ENCODE measurements at places on chromosomes 4 and X. TPM values are rescaled to one million over a fixed set of nuclear protein-coding genes. Genes with fewer than 3 reads are reported as not detected.

DNA sequence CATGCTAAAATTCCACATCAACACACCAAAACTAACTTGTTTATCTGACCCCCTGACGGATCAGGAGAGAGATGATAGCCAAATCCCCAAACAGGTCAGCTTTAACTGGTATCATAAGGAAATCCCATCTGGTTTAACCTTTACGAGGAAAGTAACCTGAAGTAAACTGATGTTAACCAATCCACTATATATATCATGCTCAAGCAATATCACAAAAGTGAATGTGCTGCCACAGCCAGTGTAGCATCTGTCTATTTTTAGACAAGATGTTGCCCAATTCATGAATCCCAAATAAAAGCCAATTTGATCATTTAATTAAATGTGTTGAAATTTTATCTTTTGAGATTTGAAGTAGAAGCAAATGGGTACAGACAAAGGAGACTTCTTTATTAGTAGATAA, 44.5 kb downstream of the EGF start:
- no peak for DNase-seq

The TLR3 gene
- polyA plus RNA-seq: 14.4 TPM

The CASK gene
- 47.1 TPM for polyA plus RNA-seq

- no peak for DNase-seq
Measured at GRCh38 chr4:75030649-75031235, 97.8 kb downstream of the PARM1 start.

DNA sequence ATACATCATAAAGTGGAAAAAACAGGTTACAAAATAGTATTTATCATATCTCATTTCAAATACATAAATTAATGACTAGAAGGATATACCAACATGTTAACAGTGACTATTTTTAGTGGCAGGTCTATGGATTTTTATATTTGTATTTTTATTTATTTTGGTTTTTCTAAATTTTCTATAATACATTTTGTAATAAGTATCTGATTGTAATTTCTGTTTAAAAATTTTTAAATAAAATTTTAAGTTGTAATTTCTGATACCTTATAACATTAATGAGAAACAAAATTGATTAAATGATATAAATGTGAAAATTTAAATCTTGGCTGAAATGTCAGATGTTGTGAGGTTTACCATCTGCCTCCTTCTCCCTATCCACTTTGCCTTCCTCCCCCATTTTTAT, 2.5 kb downstream of the NONO start:
- no peak for DNase-seq

The CCDC110 gene
- polyA plus RNA-seq: 2.4 TPM

DNA sequence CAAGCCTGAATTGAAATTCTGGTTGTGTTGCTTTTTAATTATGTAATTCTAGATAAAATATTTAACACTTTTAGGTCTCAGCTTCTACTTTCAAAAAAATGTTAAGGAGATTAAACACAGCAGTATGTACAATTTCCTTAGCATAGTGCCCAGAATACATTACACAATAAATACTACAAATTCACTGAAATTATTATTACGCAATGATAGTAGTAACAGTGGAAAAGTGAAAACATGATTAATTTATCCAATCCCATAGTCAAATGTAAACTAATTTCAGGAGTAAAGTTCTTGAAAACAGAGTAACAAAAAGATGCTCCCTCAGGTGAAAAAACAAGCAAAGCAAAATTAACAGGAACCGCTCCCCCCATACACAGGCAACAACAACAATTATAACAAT, 1915.4 kb downstream of the STIM2 start:
- no peak for DNase-seq

DNA sequence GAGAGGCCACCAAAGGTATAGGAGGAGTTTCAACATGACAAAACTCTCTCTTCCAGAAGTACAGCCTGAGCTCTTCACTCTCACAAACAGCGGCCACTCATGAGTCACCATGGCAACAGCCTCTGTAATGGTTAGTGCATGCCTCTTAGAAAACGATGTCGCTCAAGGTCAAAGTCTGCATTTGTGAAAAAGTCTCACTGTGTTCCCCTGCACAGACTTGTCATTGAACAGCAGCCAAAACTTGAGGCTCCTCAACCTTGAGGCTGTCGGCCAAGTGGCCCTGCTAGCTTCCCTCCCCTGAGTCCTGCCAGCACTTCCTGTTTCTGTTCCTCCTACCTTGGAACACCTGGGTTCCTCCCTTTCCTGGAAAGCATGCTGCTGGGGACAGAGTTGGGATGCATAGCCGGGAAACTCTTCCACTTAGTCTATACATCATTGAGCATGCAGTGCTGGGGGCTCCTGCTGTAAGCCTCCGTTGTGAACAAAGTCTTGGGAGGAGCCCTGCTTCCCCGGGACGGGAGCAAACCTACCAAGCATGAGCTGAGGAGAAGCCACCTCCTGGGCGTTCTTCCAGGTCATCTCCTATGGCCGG, 66.6 kb downstream of the ING2 start:
- peak; percentile 41 for DNase-seq

DNA sequence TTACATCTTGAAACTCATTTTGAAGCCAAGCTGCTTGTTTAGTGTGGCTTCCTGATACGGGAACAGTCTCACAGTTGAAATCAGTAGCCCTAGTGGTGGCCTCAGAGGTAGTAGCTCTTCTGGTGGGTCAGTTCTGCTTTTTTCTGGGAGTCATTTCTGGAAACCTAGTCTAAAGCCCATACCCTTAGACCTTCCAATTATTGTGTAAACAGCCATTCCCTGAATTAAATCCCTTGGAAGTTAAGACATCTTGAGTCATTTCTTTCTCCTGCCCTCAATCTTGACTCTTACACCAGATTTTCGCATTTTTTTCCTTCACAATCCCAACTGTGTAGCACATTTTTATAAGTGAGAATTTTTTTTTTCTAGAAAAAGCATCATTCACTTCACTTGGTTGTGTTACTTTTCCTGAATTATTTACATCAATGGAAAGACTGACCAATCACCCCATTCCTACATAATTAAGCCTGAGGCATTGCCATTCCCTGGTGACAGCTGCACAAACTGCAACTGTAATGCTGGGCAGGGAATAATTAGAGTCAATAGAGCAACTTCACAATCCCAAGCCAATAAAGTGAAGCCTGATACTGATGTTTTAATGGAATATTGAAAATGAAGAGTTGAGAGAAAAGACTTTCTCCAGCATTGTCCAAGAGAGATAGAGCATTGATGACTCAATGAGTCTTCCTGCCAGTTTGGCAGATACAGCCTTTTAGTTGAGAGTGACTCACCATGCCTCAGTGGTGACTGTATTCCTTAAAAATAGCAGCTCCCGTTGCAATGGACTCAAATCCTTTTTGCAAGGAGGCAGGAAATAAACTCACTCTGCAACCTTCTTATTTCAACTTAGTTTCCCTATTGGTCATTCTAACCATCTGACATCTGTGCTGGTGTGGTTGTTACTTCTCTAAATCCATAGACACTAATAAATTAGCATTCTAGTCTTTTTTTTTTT, 13.0 kb upstream of the SEPSECS start:
- DNase-seq: no peak

DNA sequence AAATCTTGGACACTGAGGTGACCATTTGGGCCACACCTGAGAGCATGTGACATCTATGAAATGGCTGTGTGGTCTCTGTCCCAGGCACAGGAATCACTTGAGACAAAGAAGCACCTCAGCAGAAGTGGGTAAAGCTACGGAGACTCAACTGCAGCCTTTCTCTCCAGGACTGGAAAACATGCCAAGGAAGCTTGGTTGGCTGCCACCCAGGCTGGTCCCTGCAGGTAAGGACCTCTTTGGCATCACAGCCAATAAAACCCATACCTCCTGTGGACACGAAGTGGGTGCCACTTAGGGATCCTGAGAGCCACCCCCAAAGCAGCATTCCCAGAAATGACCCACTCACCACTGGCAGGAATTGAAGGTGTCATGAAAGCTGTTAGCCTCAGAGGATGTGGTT, 74.6 kb downstream of the LEF1 start:
- no peak for DNase-seq

DNA sequence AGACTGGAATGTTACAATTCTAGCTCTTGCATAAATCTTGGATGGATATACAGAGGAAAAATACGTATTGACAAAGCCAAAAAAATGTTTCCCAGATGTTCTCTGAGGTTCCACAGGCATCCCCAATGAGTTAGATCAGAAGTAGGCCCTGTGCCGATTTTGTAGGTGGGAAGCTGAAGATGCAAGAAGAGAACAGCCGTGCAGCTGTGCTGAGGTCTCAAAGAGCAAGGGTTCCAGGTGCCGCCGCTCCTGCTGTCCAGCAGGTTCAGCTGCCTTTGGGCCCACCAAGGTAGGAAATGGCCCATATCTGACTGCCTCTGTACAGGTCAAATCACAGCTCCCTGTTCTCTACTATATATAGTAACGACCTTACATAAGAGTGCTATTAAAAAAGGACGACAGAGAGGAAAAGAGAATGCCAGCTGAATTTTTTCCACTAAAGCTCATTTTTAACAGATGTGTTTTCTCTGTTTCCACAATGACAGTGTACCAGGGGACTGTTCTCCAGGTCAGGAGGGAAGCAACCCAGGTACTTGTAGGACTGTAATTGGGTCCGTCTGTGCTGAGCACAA, 155.6 kb downstream of the CBR4 start:
- DNase-seq: no peak

GRCh38 chrX:110758781-110759422, 36.7 kb downstream of the CHRDL1 start:
- DNase-seq: no peak

DNA sequence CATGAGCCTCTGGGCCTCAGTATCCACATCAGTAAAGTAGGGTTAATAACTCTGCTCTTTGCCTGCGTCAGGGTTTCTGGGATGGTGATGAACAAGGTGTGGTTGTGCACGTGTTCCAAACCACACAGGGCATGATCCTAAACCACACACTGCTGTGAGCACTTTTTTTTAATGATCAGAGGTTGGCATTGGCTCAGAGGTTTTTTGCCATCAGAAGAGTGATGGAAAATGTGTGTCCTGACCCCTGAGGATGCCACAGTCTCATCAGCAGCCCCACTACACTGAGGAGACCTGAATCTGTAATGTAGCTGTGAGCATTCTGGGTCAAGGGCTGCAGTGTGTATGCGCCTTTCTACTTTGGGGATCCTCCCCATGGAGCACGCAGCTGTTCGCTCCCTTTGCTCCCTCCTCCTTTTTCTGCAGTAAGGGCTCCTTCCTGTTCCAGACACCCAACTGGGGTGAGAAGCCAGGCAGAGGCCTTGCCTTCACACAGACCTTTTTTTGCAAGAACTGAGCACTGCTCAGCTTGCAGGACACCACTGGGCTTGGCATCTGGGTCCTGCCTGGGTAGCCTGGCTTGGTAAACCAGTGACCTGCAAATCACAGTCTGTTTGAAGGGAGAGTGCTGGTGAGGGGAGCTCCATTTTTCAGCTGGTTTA, 87.5 kb downstream of the MAMLD1 start:
- no peak for DNase-seq

DNA sequence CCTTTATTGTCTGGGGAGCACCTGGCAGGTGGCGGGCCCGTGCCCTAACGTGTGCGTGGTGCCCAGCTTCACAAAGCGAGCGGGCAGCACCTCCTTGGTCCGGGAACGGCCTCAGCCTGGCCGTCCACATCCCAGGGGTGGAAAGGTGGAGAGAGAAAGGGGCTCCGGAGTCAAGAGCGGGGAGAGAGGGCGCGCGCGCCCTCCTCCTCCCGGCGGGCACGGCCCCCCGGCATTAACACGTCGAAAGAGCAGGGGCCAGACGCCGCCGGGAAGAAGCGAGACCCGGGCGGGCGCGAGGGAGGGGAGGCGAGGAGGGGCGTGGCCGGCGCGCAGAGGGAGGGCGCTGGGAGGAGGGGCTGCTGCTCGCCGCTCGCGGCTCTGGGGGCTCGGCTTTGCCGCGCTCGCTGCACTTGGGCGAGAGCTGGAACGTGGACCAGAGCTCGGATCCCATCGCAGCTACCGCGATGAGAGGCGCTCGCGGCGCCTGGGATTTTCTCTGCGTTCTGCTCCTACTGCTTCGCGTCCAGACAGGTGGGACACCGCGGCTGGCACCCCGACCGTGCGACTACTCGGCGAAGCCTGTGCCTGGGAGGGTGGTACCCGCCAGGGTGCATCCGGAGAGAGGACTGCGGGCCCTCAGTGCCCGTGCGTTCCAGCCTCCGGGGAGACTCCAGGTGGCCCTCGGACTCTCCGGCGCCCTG, at the start of gene KIT:
Gene KIT, plus strand, starts transcription at position 407 of the 701 bp plus-strand sequence. Its CDS starts 58 bp downstream, at position 465.
- DNase-seq: peak; percentile 81

DNA sequence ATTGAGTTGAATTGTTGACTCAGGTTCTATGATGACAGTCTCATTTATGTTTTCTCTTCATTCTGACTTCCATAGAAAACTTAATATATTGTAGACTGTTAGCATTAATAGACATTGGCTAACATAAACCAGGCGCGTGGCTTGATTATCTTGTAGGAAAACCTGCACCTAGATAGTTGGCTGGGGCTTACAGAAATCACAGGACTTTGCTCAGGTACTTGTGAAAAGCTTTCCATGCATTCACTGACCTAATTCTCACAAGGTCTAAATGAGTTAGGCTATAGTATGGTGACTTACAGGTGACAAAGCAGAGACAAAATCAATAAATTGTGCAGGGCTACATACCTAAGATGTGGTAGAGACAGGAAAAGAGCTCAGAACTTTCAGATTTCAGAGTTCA, 212.8 kb downstream of the GPAT3 start:
- DNase-seq: no peak

The NUDT11 gene
- polyA plus RNA-seq: 9.5 TPM

GRCh38 chr4:101345596-101346350, 1.6 kb downstream of the PPP3CA start:
- DNase-seq: peak; percentile 61

DNA sequence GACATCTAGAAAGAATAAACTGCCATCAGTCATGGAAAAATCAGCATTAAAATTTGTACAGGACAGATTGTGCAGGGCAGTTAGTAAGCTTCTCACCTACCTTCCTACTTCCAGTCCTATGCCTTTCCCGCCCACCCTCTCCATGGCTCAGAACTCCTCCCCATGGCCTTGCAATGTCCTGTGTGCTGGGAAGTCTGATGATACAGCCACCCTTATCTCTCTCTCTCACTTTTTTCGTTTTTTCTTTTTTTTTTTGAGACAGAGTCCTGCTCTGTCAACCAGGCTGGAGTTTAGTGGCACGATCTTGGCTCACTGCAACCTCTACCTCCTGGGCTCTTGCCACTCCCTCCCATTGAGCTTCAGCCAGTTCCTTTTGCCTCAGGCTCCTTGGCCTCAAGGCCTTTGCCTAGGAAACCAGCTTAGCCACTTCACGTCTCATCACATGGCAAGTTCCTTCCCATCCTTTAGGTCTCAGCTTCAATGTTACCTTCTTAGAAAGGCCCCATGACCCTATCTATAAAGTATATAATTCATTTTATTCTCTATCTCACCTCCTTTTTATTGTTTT, 259.7 kb downstream of the NKX6-1 start:
- DNase-seq: no peak

The F8 gene
- 12.0 TPM for polyA plus RNA-seq

The CT47C1 gene
- polyA plus RNA-seq: not detected

The BST1 gene
- polyA plus RNA-seq: 13.8 TPM

GRCh38 chrX:117743469-117744251, 372.9 kb downstream of the KLHL13 start:
- no peak for DNase-seq

The PNMA5 gene
- 0.51 TPM for polyA plus RNA-seq

DNA sequence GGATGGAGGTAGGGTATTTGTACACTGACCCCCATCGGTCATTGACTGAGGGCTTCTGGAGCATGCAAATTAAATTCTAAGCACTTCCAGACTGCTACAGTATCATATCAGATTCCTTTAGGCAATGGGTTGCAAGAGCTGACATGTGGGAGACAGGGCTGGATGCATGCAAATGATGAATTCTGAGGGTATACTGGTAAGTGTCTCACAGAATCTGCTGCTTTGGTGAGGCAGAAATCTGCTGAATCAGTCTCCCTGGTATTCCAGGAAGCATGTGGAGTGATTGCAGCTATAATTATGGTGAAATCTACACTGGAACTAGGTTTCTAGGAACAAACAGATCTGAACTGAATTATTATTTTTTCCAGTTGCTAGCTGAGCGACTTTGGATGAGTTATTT, 684.9 kb upstream of the MAGEB2 start:
- no peak for DNase-seq

The UGT2B10 gene
- polyA plus RNA-seq: not detected

All from renal pelvis (tissue), 12 donors.